Retinal pigment epithelial cell (primary cell): ENCODE measurements at places on chromosomes 2 and 18.
A peak's percentile ranks its signal among the peaks of the same experiment; 100 is the strongest.

DNA sequence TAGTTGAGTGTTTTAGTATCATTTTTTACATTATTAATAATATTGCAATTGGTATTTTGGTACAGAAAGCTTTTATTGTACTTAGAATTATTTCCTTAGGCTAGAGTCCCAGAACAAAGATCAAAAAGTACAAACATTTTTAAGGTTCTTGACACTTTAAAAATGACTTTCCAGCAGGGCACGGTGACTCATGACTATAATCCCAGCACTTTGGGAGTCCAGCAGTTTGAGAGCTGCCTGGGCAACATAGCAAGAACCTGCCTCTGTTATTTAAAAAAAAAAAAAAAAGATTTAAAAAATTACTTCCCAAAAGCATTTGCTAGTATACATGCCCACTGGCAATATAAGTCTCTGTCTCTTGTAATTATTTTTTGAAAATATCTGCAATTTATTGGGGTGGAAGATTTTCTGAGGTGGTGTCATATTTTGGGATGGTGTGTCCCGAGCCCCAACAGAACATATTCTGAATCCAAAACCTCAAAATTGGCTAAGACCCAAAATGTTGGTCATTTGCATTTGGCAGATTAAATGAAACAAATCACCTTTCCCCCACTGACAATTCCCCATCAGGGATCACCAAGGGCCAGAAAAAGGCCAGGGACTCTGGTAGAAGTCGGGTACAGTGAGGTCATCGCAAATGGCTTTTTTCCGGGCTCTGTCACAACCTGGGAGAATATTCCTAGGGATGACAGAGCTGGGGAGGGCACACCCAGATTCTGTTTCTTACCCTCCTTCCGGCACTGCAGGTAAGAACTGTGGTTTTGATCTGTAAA is 42.1 kb downstream of the NIFK start:
- DNase-seq: peak; percentile 72

DNA sequence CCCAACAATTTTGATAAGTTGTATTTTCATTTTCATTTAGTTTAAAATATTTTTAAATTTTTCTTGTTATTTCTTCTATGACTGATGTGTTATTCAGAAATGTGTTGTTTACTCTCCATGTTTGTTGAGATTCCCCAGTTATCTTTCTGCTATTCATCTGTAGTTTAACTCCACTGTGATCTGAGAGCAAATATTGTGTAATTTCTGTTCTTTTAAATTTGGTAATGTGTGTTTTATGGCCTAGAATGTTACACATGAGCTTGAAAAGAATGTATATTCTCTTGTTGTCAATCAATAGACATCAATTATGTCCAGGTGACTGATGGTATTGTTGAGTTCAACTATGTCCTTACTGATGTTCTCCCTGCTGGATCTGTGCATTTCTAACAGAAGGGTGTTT is 188.2 kb downstream of the CYP26B1 start:
- DNase-seq: no peak

- DNase-seq: no peak
Observed at GRCh38 chr18:49096021-49096420, 145.3 kb upstream of the SMAD7 start.

DNA sequence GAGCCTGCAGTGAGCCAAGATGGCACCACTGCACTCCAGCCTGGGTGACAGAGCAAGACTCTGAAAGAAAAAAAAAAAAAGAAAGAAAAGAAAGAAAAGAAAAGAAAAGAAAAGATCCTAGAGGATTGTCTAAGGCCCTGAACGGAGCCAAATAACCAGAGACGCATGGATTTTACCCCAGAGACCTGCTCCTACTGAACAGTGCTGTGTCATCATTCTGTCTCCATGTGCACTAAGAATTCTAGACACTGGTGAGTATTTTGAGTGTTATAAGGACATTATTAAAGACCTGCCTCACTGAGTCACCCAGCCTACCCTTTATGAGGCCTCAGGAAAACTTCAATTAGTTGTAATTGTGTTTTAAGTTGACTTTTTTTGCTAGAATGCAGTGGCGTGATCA is 61.9 kb upstream of the RIOK3 start:
- DNase-seq: no peak

- no peak for DNase-seq
Observed at GRCh38 chr2:223235986-223236385, 184.0 kb downstream of the KCNE4 start.

DNA sequence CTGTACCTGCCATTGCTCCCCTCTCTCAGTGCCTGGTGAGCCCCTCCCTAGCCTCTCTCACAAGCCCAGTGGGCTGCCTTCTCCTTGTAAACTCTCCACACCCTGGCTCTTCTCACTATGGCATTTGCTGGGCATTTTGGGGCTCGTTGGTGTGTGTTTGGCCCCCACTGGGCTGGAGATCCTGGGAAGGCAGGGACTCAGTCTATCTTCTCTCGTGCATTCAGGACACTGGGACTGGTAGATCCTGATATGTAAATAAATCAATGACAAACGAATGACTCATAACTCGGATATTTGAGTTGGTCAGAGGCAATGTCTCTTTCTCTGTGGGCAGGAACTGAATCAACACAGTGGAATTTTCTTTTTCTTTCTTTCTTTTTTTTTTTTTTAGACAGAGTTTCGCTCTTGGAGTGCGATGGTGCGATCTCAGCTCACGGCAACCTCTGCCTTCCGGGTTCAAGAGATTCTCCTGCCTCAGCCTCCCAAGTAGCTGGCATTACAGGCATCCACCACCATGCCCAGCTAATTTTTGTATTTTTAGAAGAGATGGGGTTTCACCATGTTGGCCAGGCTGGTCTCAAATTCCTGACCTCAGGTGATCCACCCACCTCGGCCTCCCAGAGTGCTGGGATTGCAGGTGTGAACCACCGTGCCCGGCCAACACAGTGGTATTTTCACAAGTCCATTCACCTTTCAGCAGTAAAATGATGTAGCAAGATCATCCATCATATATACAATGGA is 144.6 kb upstream of the SPRED2 start:
- peak; percentile 67 for DNase-seq

GRCh38 chr2:84636080-84636971 is 120.0 kb downstream of the DNAH6 start:
- no peak for DNase-seq

DNA sequence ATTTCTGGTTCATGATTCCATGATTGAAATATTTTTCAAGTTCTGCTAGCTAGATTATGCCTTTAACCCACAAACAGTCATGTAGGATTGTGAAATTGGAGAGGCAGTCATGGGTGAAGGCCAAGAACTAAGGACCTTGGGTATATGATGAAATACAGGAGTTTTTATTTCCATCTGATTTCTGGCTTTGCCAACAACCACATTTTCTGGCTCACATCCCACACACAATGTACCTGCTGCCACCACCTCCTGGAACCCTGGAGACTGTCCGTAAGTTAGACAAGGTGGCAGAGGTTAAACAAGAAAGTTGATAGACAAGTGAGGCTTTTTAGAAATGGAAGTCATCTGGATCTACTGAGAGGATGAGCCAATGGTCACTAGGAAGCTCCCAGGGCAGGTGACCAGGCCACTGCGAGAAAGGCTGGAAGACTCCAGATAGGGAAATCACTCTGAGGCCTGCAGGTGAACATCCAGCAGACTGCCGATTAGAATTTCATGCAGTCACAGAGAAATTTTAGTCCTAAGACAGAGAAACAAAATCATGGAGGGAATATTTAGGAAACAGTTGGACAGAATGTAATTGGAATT is 402.0 kb downstream of the ALK start:
- no peak for DNase-seq

DNA sequence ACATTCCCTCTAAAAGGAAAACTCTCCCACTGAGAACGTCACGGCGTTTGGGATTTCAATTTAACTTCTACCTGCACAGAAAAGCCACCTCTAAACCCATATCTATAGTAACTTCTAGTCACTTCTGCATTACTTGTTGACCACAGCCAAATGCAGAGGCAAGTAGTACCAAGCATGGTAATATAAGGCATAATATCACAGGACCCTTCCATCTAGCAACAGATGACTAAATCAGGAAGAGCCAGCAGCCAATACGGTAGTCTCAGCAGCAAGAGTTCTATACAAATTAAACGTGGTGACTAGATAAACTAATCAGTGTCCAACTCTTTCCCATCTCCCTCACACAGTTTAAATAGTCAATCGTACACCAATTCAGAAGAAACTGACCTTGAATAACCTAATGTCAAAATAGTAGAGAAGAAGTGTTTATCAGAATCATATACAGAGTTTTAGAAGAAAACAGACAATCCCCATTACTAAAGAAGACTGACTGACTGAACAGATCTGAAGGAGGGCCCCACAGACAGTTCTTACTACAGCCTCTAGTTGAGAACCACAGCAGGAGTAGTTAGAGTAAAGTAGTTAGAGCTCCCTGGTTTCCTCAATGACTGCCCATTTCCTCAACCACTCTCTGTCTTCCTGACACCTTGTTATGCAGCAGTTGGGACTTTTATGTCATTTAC is 30.0 kb downstream of the MEMO1 start:
- no peak for DNase-seq

DNA sequence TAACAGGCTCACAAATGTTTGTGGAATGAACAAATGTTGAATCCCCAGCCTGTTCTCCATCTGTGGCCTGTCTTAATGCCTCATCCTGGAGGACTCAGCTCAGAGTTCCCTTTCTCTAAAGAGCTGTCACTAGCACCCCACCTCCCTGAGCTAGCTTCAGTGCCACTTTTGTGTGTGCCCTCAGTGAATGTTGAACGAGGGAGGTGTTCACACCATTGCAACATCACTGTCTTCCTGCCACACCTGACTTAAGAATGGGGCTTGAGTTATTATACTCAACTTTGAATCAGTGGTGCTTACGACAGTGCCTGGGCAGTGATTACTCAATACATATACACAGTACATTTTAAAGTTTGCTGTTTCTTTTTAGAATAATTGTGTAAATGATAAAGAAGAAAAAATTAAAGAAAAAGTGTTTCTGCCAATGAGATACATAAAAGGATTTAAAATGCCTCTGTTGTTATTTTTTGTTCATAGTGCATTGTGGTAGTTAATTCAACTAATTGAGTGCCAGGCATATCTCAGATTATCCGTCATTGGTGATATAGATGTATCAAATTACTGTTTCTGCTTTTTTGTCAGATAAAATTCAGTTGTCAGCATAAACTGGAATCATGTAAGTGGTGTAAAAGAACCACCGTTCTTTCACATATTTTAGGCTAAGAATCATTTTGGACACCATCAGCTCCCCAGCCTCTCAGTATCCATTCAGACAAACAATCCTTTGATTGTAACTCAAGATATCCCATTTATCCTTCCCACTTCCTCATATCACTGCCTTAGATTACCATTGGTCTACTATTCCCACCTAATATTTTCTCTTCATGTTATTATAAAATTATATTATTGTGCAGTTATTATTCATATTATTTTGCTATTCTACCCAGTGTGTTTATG is 304.7 kb downstream of the PTPRM start:
- no peak for DNase-seq

- DNase-seq: no peak
Observed at GRCh38 chr2:221708902-221709301, 136.8 kb upstream of the EPHA4 start.

DNA sequence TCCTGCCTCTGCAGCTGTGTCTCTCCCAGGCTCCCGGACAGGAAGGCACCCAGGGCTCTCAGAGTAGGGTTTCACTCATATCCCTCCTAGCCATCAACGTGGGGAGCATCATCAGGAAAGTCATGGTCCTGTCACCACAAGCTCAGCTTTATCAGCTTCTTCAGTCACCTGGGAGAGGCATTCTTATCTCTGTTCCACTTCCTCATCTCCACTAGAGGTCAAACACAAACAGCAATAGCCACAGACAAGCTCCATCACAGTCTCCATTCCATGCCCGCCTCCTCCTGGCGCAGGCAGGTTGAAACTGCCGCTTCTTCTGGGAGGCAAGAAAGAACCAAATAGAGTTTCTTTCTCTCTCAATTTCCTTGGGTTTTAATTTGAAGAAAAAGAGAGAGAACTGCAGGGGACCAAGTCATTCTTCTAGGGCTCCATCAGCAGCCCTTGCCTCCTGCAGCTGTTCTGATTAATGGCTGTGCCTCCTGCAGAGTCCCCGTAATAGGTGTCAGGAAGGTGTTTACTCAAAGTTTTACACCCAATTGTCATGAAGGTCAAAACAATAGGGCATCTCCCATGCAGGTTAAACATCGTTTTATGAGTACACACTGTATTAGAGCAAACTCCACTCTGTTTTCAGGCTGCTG is 377.9 kb downstream of the TMEM182 start:
- no peak for DNase-seq

GRCh38 chr2:42223855-42224268 is 54.7 kb downstream of the EML4 start:
- no peak for DNase-seq

DNA sequence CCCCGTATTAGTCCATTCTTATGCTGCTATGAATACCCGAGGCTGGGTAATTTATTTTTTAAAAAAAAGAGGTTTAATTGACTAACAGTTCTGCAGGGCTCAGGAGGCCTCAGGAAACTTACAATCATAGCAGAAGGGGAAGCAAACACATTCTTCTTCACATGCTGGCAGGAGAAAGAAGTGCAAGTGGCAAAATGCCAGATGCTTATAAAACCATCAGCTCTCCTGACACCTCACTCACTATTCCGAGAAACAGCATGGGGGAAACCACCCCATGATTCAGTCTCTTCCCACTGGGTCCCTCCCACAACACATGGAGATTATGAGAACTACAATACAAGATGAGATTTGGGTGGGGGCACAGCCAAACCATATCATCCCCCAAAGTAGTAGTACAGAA is 2148.5 kb upstream of the PIK3C3 start:
- DNase-seq: peak; percentile 6

- DNase-seq: no peak
Observed at GRCh38 chr2:196565106-196565765, 74.3 kb upstream of the CCDC150 start.

GRCh38 chr2:222689322-222689721 is 17.9 kb downstream of the MOGAT1 start:
- DNase-seq: no peak

DNA sequence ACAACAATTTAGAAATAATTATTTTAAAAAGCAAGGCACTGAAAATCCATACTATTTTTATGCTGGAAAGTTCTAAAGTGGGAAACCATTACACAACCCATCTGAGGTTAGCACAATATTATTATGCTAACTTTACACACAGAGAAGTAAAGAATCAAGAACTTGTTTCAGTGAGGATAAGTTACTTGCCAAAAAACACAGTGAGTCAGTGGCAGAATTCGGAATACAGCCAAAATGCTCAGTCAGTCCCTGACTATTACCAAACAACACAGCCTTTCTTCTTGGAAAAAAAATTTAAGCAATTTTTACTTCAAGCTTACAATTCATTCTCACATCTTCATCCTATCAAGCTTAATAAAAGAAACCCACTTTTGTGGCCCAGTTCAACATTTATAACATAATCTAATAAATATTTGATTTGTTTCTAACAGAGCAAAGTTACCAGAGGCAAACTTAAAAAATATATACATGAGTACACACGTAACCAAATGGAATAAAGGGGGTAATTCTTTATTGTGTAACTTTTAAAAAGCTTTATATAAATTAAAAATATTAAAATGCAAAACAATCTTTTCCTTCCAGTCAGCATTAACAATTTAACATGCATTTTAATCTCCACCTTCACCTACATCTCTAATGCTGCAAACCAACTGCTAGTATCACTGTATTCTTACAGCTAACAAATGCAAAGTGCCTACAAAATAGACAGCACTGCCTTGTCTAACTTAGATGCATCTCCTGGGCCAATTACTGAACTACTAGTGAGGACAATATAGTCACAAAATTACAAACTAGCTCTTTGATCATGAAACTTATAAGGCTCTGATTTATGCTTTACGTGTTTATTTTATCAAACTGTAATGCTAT is 55.2 kb downstream of the CCDC88A start:
- peak; percentile 66 for DNase-seq
